Head of caudate nucleus (tissue), 42 donors: ENCODE measurements at places on chromosomes 5 and 9.

DNA sequence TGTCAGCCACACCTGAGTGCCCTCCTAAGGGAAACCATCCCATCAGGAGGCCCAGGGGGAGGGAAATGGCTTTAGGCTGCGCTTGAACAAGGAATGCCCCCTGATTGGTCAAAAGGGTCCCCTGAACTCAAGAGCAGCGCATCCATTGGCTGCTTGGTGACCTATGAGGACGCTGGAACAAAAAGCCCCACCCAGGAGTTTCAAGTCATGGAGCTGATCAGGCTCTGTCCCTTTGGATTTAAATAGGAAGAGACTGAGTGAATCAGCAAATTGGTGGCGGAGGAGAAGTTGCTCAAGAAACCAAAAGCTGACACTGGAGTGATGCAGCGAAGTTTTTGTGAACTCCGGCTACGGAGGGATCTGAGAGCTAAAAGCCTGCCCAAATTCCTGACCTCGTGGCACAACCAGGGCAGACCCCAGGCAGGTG lies 66.7 kb downstream of the SMIM23 start:
- DNase-seq: no peak

GRCh38 chr5:169970911-169971765 lies 9.2 kb downstream of the INSYN2B start:
- no peak for DNase-seq

DNA sequence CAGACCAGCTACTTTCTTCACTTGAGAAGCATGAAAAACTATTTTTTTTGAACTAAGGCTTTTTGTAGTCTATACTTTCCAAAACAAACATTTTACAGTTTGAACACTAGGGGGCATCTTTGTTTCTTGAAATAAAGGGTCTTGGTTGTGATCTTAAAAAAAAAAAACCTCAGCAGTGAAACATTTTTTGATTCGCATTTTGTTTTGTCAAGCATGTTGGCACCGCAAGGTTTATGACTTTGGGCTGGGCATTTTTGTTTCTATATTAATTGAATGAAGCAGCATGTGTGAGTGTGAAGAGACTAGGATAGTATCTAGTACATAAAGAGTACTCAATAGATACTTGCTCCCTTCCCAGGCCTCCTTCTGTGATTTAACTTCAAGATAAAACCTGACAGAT lies 31.6 kb upstream of the ACOT12 start:
- DNase-seq: no peak

- DNase-seq: peak; percentile 75
These were observed 9.0 kb downstream of the RGS14 start for GRCh38 chr5:177366528-177367322.

- no peak for DNase-seq
These were observed 184.6 kb upstream of the PUM3 start for GRCh38 chr9:3028535-3028934.

GRCh38 chr5:138287246-138287645 lies 12.8 kb upstream of the GFRA3 start:
- DNase-seq: no peak

GRCh38 chr5:136308212-136308795 lies 57.0 kb downstream of the TRPC7 start:
- DNase-seq: no peak
